ENCODE measurements at places on chromosomes 5 and 9. TPM values are rescaled to one million over a fixed set of nuclear protein-coding genes. Genes with fewer than 3 reads are reported as not detected.

Gene TXNDC8
- not detected for total RNA-seq

Gene RANBP3L
- not detected for total RNA-seq

Gene SLC23A1
- total RNA-seq, result not detected

Gene CDH12
- not detected for total RNA-seq

Gene GPR151
- total RNA-seq, result not detected
